ENCODE measurements at places on chromosomes 4 and X.

- no peak for DNase-seq
Observed at GRCh38 chr4:98574816-98575215, 83.6 kb downstream of the TSPAN5 start.

- DNase-seq, result no peak
Observed at GRCh38 chr4:144206711-144207110, 66.2 kb upstream of the GYPA start.

DNA sequence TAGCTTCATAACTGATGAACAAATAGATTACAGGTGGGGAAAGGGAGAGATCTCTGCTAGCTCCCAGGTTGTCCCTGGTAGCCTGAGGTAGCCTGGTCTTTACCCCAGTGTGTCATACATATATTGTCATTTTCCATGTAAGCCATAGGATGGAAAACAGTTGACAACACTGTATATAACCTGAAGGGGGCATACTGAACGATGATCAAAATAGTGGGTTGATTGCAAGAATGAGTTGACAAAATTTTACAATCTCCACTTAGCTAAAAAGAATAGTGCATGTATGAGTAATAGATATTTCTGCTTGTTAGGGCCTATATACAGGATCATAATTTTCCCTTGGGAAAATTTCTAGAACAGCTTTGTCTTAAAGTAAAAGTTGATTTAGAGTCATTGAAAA, 304.1 kb upstream of the HAND2 start:
- no peak for DNase-seq

- DNase-seq, result no peak
Observed at GRCh38 chr4:101019941-101020401, 327.4 kb downstream of the PPP3CA start.

DNA sequence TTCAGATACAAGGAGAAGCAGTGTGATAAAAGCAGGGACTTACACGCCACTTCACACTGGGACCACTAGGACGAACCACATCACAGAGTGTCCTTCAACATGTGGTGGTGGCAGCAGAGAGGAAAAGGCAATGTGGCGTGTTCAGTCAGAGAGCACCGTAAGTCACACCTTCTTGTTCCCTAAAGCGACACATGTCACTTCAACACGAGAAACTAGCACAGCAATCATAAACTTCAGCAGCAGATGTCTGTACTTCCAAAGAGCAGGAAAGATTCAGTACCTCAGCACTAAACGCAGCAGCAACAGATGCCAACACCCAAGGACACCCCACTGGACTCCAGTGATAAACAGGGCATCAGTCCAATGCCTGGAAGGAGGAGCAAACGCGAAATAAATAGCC, 96.7 kb downstream of the AREG start:
- no peak for DNase-seq

- DNase-seq, result no peak
Observed at GRCh38 chr4:183758061-183758757, 99.1 kb downstream of the TRAPPC11 start.

GRCh38 chr4:23717528-23718248, 172.2 kb downstream of the PPARGC1A start:
- peak; percentile 6 for DNase-seq

DNA sequence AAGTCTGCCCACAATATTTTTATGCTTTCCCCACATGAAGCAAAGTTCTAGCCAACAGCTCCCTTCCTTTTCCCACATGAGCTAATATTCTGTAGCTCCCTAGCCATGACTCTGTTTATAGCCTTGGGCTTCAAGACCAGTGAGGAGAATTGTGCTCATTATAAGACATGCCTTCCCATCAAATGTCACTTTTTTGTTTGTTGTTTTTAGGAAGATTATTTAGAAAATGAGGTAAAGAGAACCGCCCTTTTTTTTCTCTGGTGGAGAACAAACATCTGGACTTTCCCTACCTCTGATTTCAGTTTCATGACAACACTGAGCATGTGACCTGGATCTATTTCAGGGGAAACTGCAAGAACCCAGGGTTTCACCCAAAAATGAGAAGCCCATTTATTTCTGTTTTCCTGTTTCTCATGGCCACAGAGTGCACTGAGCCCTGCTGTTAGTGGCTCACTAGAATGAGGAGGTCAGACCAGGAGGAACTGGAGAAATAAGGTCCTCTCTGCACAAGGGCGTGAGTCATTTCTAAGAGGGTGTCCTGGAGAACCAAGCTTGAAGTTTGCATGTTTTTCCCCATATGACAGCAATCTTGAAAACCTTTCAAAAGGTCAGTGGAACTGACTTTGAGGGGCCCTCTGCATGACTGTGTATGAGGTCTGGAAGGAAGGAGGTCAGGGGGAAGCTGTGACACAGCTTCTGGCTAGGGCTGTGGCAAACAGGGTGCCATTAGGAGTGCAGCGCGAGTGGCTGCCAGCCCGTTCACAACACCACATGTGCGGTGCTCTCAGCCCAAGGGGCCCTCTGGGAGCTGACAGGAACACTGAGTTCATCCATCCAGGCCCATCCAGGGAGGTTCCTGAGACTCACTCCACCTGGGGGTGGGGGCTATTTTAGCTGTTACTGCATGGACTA, 55.2 kb downstream of the CHST7 start:
- DNase-seq, result no peak

- no peak for DNase-seq
Observed at GRCh38 chr4:18815081-18815778, 793.7 kb upstream of the LCORL start.

DNA sequence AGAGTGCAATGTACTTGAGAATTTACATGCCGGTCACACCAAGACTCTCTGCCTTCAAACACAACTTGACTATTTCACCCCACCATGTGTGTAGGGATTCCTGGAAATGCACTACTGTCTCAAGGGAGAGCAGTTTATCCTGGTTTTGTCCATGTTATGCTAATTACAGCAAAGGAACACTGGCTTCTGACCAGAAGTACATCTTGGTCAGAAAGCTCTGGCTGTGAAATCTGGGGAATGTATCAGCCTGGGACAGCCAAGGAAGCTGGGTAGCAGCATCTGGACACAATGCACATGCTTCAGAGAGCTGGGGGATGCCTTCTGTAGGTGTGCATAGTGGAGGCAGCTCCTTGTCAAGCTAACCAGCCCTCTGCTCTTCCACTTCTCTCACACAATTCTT, 1432.6 kb upstream of the TENM3 start:
- no peak for DNase-seq

- DNase-seq, result no peak
Observed at GRCh38 chr4:94516067-94516466, 64.3 kb downstream of the PDLIM5 start.

- no peak for DNase-seq
Observed at GRCh38 chr4:124997991-124998390, 285.5 kb upstream of the ANKRD50 start.

- DNase-seq, result peak; percentile 3
Observed at GRCh38 chr4:112765317-112765974, 128.5 kb downstream of the LARP7 start.

DNA sequence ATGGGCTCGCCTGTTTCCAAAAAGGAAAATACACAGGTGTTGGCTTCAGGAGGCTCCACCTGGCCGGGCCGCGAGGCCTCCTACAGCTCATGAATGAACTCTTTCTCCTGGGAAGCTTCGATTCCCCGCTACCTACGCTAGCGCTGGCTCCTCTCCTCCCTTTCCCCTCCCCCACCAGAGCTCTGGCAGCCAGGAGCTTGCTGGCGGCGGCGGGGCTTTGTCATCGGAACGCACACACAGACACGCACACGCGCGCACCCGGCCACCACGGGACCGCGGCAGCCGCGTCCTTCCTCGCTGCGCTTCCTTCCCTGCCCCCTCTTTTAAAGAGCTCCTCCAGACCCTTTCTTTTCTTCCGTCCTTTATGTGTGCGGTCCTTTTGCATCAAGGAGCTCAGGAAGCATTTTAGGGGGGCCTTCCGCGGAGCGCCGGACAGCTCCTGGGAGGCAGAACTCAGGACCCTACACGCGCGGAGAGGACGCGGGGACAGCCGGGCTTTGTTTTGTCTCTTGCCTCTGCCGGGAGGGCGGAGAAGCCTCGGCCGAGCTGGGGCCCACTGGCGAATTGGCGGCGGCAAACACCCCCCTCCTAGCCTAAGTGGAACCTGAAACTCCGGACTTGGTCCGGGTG, 70.2 kb upstream of the BCOR start:
- DNase-seq, result peak; percentile 87

DNA sequence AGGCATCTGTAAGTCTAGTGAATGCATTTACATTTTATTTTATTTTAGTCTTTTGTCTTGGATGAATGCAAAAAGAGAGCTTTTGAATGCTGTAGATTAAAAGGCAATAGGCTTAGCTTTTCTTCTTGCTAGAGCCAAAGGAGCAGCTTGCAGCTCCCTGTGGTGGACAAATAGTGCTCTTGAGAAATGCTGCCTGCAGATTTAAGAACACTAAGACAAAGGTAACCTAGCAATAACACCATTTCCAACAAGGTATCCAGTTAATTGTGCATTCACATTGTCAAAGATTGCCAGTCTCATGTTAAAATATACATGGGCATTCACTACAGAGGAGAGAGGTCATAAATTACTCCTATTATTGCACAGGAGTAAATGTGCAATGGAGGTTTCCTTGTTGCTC, 859.2 kb upstream of the PRKX start:
- peak; percentile 93 for DNase-seq

DNA sequence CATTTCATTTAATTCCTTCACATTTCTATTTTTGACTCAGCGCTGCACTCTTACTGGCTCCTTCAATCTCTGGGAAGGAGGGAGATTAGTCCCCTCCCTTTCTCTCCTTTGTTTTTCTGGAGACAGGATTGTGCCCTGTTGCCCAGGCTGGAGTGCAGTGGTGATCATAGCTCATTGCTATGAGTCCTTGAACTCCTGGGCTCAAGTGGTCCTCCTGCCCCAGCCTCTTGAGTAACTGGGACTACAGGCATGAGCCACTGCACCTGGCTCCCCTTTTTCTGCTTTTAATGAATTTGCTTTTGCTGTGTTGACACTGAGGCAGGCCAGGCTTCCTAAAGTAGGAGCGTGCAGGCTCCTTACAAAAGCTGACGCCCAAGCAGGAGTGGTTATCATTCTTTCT, 10.5 kb downstream of the TBC1D14 start:
- DNase-seq, result peak; percentile 50

DNA sequence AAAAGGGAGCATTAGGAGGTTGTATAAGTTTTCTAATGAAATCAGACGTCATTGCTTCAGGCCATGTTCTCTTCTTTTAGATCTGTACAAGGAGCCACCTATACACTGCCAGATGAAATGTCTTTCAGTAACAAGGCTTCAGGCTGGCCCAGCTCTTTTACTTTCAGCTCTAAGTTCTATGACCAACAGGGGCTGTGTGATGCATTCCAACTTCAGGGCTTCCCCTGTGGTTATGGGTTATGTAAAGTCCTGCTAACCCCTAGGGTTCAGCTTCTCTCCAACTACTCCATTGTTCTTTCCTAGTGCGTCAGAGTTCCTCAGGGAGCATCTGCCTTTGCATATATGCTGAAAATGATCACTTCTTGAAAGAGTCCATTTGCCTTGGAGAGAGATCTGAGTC, 79.4 kb upstream of the TTC29 start:
- DNase-seq, result no peak

DNA sequence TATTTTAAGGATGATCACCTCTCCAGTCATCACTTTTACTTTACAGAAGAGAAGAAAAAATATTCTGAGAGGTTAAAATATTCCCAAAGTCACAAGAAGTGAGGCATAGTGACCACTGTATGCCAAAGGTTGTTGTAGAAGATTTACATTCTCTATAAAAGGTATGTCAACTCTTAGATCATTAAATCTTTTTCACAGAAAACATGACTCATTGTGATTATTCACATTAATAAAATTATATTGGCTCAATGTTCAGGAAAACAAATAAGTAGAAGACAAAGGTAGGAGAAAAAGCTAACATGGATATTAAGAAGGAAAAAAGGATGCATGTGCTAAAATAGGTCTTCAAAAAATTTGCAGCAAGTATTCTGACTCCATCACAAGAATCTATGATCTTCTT, 82.0 kb downstream of the ADAMTS3 start:
- no peak for DNase-seq

DNA sequence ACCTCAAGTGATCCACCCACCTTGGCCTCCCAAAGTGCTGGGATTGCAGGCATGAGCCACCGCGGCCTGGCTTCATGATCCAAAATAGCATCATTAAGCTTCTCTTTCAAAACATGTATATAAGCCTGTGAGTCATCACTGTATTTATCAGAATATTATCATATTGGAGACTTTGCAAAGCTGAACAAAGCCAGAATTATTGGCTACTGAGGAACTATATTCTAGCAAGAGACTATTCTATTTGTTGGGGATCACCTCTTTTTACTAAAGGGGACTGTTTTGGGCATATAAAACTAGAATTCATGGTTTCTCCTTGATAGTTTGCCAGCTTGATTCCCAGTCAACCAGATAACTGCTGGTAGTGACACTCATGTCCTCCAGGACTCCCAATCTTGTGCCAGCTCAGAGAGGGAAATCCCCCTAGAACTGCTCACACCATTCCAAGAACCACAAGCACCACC, 40.1 kb downstream of the TET2 start:
- DNase-seq, result no peak

DNA sequence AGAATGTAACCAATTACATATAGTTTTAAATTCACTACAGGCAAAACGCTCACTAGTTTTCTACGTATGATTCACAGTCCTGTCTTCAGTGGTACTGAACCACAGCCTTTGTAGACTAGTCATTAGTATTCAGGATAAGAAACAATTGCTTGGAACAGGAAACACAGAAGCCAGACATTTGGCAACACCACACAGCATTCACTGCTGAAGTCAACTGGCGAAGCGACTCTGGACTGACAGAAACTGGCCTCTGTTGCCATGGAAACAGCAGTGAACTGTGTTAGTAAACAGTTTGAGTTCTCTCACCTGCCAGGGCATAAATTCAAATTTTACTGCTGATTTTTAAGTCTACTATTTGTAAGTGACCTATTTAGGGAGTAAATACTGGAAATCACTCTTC, 57.6 kb downstream of the MAPK10 start:
- DNase-seq, result peak; percentile 60

- no peak for DNase-seq
Observed at GRCh38 chr4:181020456-181020855, 1222.7 kb upstream of the TENM3 start.

DNA sequence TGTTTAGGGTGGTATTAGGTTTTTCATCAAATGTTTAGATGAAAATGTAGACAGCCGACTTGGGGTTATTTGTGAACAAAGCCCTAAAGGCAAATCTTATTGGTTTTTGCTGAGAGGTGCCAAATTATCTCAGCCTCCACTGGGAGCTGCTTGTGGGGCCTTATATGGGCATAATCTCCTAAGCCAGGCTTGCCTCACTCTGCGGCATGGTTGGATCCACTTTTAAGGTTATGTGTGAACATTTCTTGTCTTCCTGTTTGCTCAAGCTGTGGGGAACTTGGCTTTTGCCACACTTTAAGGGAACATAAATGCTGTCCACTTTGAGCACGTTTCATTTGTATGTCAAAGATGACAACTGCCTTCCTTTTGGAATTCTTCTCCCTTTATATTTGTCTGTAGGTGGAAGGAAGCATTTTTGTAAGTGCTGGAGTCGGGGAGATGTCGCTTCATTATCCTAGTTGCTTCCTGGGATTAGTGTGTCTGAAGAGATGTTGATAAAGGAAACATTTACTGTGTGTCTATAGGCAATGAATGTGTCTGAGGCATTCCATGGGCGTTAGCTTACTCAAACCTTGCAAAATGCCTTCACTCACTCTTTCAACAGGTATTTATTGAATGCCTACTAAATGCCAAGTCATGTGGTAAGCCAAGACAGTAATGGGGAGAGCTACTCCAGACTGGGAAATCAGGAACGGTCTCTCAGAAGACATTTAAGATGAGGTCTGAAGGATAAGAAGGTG, 78.3 kb downstream of the SLC9A6 start:
- DNase-seq, result no peak

GRCh38 chr4:147828331-147828905, 96.5 kb downstream of the ARHGAP10 start:
- DNase-seq, result no peak

- peak; percentile 75 for DNase-seq
Observed at GRCh38 chr4:27861381-27861787, 1000.7 kb downstream of the STIM2 start.

GRCh38 chrX:149213264-149213663, 291.8 kb downstream of the IDS start:
- DNase-seq, result no peak

Data from NCI-H1417 (cell line).